ENCODE measurements at places on chromosomes 1 and 21.

DNA sequence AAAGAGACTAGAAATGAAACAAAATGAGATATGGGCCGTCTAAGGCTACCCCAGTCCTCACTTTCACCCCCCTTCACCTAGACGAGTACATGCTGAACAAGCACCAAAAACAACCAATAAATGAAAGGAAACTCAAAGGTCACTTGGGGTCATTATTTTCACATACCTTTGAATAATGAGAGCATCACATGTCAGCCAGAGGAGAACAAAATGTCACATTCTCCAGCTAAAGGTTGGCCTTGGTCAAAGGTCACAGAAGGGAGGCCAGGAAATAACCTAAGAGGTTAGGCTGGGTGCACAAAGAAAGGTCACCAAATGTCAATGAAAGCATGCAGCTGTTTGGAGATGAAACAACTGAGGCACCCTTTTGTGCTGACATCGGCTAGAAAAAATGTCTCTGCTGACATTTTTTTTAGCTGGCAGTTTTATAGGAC lies 288.7 kb upstream of the USP25 start:
- DNase-seq: no peak

- no peak for DNase-seq
These were observed 179.6 kb downstream of the TPR start for GRCh38 chr1:186195377-186195931.

DNA sequence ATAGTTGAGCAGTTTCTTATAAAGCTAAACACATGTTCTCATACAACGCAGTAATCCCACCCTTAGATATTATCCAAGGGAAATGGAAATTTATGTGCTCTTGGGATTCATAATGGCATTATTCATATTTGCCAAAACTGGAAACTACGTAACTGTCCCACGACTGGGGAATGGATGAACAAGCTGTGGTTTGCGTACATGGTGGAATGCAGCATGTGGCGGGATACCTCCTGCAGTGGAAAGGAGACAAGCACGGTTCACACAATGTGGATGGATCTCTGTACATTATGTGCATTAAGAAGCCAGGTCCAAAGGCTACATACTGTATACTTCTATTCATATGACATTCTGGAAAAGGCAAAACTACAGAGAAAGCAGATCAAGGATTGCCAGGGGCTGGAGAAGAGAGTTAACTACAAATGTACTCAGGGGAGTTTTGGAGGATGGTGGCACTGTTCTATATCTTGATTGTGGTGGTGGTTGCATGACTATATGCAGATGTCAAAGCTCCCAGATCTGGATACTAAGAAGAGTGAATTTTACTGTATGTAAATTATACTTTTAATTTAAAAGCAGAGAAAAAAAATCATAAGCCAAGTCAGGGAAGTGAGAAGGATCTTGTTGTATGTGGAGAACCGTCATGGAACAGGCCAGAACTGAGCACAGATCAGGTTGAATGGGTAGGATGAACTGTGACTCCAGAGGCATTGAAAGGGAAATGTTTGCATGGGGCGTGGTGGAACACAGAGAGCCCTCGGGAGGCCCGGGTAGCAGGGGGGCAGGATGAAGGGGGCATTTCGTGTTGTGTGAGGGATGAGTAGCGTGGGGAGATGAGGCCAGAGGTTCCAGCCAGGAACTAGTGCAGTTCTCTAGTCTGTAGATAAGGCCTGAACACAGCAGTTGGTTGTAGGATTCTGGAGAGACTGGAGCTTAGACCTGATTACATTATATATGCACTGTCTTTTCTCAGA lies 90.7 kb downstream of the GALNT2 start:
- DNase-seq: no peak

- DNase-seq: no peak
These were observed 44.8 kb downstream of the GRHL3 start for GRCh38 chr1:24363994-24364393.

GRCh38 chr1:74180490-74180889 lies 17.5 kb downstream of the LRRIQ3 start:
- no peak for DNase-seq

DNA sequence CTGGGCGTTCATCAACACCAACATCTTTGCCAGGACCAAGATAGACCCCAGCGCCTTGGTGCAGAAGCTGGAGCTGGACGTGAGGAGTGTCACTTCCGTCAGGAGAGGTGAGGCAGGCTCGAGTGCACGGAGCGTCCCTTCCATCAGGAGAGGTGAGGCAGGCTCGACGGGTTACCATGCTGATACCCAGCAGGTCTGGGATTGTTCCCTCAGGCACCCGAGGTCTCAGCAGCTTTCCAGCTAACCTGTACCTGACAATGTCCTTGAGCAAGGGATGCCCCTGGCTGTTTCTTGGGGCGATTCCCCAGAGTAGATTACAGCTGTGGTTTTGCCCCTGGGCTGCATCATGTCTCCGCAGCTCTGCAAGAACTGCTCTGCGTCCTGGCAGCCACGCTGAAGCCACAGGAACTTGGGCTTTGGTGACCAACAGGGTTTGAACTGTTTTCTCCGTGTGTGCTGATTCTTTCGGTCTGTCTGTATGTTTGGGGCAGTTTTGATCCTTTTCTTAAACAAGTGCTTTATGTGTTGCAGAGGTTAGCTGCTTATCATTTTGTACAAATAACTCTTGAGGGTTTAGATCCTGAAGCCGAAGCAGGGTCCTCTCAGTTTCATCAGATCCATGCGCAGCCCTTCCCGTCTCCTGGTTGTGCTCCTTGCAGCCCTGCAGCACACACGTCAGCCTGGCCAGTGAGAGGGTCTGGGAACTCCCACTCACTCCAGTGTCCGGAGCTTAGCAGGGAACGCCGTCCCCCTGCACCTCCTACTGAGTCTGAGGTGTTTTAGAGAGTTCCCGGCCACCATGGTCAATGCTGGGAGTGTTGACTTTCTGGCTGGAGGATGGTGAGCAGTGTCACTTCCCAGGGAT lies 4.1 kb downstream of the SLX9 start:
- no peak for DNase-seq

All from HEK293T (cell line).